ENCODE measurements at places on chromosomes 6 and 20.

- peak; percentile 50 for DNase-seq
These were observed at the start of gene SCGN for GRCh38 chr6:25652007-25652515. Gene SCGN, plus strand, starts transcription at chr6:25652215. Its CDS starts 189 bp downstream, at chr6:25652404.

GRCh38 chr6:90233994-90234393 is 62.6 kb downstream of the BACH2 start:
- DNase-seq = peak; percentile 59

- DNase-seq = no peak
These were observed 98.1 kb upstream of the TOP1 start for GRCh38 chr20:40930561-40930960.

GRCh38 chr6:129416337-129416990 is 293.5 kb downstream of the ARHGAP18 start:
- DNase-seq = no peak
